ENCODE measurements at places on chromosomes 3 and 15. TPM values are rescaled to one million over a fixed set of nuclear protein-coding genes. Genes with fewer than 3 reads are reported as not detected.

Gene NPAP1
- 0.07 TPM for total RNA-seq

Gene TERC
- 14.1 TPM for total RNA-seq

Gene SI
- not detected for total RNA-seq

Gene BBS4
- total RNA-seq: 22.0 TPM

Gene SIDT1
- total RNA-seq: not detected

Gene LRRC31
- not detected for total RNA-seq

Gene CYP11A1
- 1.7 TPM for total RNA-seq

Gene ITIH3
- total RNA-seq: not detected

Gene ENTPD3
- not detected for total RNA-seq

Gene TMEM158
- 29.1 TPM for total RNA-seq

Gene CYP8B1
- not detected for total RNA-seq

Gene NR2F2
- 0.24 TPM for total RNA-seq

Gene SENP8
- total RNA-seq: 4.9 TPM

Gene RHOV
- total RNA-seq: 3.9 TPM

Gene POMGNT2
- 12.9 TPM for total RNA-seq

Gene IGSF10
- 0.13 TPM for total RNA-seq

Gene WDR93
- not detected for total RNA-seq

Gene CLK3
- 41.0 TPM for total RNA-seq

Gene DZIP1L
- 10.4 TPM for total RNA-seq

Gene CFAP91
- total RNA-seq: 2.2 TPM

Gene GOLGA8Q
- total RNA-seq: not detected

Gene GOLGA8B
- 37.1 TPM for total RNA-seq

Gene MCF2L2
- total RNA-seq: 6.4 TPM

Gene AADACL2
- total RNA-seq: not detected

Gene TLE3
- total RNA-seq: 91.3 TPM

Gene C3orf49
- total RNA-seq: not detected
